Stimulated activated CD4-positive, alpha-beta T cell treated with anti-CD3 and anti-CD28 coated beads, Interleukin-4, amount 100 ng/mL, for 1 hour (primary cell): ENCODE measurements at places on chromosomes 11 and 22.

DNA sequence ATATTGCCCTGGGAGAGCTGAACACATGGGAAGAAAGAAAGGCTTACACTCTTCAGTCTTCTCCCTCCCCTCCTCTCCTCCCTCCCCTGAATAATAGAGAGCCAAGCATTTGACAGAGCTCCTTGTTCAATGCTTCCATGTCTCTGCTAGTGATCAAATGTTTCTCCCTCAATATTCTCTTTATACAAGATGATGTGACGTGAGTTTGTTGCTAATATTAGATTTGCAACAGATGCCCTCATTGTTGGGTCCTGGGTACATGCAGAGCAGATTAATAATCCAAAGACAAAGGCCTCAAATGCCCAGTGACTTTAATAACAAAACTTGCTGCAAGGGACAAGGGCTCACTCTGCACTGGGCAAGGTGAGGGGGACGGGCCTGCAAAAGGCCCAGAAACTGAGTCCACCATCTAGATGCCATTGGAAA lies 7.1 kb upstream of the ENDOD1 start:
- DNase-seq, result no peak

GRCh38 chr22:23622634-23623033 lies 9.5 kb downstream of the DRICH1 start:
- no peak for DNase-seq

- DNase-seq, result no peak
Observed at GRCh38 chr11:75337195-75337654, 14.2 kb downstream of the ARRB1 start.

GRCh38 chr11:86126862-86127261 lies 58.0 kb upstream of the PICALM start:
- DNase-seq, result no peak

GRCh38 chr11:83235825-83236224 lies 42.3 kb downstream of the ANKRD42 start:
- no peak for DNase-seq

- DNase-seq, result no peak
Observed at GRCh38 chr11:71431271-71431670, 16.9 kb downstream of the DHCR7 start.

GRCh38 chr11:132343445-132344175 lies 973.2 kb downstream of the NTM start:
- no peak for DNase-seq

- no peak for DNase-seq
Observed at GRCh38 chr11:12695221-12695794, 21.1 kb downstream of the TEAD1 start.

- peak; percentile 70 for DNase-seq
Observed at GRCh38 chr22:43996170-43996980, 27.7 kb upstream of the PARVB start.

- no peak for DNase-seq
Observed at GRCh38 chr11:11987503-11988022, 20.9 kb downstream of the DKK3 start.

DNA sequence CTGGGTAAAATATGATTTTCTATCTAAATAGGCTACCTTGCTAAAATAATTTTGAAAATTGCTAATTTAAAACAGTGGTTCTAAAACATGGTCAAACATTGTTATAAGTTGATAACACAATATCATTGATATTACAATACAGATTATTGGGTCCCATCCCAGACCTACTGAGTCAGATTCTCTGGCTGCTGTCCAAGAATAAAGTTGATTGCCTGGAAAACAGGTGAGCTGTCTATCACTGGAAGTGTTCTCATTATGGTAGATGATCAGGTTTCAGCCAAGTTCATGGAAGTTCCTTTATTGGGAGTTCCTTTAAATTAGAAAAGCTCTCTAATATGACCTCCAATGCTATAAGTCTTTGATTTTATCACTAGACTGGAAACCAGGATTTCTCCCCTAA lies 52.3 kb downstream of the SC5D start:
- no peak for DNase-seq

- no peak for DNase-seq
Observed at GRCh38 chr11:116172851-116173250, 599.9 kb downstream of the BUD13 start.

- no peak for DNase-seq
Observed at GRCh38 chr11:1786466-1786865, 22.7 kb upstream of the CTSD start.

GRCh38 chr11:12088047-12088481 lies 22.3 kb upstream of the MICAL2 start:
- no peak for DNase-seq
